ENCODE measurements at places on chromosomes 2 and 18.
A peak's percentile ranks its signal among the peaks of the same experiment; 100 is the strongest.

GRCh38 chr2:144996225-144996795 lies 476.4 kb upstream of the ZEB2 start:
- no peak for DNase-seq

DNA sequence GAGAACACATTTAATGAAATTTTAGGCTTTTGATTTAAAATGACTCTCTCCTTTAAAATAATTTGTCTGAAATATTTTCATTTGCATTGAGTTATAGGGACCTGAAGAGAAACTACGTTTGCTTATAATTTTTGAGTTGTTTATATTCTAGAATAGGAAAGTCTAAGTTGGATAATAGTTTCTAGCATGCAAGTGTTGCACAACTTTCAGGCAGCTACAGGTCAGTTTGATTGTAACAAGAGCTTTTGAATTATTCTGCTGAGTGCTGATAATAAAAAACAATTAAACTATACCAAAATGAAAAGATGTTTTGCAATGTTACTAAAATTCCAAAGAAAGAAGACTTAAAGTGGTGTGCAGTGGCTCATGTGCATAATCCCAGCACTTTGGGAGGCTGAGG lies 71.0 kb downstream of the PDE1A start:
- no peak for DNase-seq

- no peak for DNase-seq
Observed at GRCh38 chr2:124339709-124340108, 314.6 kb downstream of the CNTNAP5 start.

GRCh38 chr18:26768385-26768784 lies 97.1 kb downstream of the AQP4 start:
- no peak for DNase-seq

DNA sequence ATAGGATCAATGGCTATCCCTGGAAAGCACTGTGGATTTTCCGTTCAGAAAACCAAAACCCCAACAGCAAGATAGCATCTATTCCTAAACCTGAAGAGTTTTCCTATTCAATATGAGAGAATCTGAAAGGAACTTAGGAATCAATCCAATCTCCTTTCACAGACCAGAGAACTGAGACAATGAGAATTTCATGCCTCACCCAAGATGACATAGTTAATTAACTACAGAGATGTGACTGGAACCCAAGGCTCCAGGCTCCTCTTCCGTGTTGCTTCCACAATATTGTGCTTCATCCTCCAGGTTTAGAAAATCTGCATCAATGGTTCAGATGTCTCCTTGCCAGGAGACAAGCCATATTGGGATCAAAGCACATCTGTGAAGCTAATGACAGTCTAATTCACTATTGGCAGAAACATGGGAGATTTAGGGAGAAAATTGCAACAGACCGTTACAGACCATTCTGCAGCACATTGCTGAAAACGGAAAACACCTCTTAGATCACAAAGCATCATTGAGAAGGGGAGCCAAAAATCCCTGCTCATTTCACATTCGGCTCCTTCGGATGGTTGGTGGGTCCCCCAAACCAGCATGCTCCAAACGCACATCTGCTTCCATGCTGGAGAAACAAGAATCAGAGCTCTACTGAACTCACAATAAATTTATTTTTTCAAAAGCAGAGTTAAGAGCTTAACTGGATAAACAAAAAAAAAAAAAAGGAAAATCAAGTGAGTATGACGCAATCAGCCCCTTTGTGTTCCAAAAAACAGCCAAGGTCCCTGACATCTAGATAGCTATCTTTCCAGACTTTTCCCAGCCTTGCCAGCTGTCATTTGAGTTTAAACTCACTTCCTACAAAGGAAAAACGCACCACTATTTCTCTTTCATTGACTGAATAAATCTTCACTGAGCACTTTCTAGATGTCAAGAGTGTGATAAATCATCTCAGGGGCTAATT lies 290.3 kb downstream of the C1D start:
- peak; percentile 76 for DNase-seq

DNA sequence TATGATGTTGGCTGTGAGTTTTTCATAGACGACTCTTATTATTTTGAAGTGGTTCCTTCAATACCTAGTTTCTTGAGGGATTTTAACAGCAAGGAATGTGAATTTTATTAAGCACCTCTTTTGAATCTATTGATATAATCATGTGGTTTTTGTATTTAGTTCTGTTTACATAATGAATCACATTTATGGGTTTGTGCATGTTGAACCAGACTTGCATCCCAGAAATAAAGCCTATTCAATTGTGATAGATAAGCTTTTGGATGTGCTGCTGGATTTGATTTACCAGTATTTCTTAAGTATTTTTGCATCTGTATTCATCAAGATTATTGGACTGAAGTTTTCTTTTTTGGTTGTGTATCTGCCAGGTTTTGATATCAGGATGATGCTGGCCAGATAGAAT lies 131.6 kb upstream of the SCN7A start:
- no peak for DNase-seq

- DNase-seq = no peak
Observed at GRCh38 chr18:32139835-32140283, 48.2 kb downstream of the RNF138 start.

GRCh38 chr18:58993260-58993659 lies 128.6 kb downstream of the ZNF532 start:
- no peak for DNase-seq

DNA sequence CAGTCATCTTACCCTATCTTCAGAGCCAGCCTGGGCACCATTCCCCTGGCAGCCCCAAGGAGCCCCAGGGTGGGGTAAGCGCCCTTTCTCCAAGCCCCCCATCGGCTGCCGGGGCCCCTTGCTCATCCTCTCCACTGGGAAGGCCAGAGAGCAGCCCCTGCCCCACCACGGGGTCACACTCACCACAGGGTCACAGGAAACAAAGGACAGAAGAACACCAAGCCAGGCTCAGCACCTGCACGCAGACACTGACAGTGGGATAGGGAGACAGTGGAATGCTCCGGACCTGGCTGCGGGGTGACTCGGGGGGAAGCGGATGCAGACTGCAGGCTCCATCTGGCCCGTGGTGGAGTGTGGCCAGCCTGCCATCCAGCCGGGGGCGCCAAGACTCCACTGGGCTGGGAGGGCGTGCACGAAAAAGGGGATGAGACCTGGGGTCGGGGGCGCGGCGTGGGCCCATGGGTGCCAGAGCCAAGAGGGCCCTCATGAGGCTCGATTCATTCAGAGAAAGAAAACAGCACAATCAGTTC lies 21.1 kb downstream of the HDAC4 start:
- DNase-seq = no peak

DNA sequence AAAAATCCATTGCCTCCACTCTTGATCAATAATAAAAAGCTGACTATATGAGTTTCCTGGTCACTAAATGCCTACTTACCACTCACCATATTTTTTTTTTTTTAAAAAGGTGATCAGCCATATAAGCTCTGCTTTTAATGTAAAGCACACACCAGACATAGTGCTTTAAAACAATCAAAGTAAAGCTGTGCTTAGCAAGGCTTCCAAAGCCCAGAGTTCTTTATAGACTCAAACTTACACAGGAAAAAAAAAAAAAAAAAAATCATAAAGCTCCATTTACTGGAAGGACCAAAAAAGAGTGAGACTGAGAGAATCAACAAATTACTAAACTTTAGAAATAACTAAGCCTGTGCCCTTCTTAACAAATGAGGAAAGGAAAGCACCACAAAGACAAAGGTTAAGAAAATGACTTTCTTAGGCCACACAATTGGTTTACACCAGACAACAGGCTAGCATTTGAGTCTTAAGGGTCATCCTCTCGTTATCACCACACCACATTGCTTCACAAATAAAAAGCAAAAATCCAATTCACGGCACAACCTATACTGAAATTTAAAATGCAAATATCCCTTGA lies 11.2 kb downstream of the ACVR1 start:
- DNase-seq = no peak

- DNase-seq = no peak
Observed at GRCh38 chr2:176409671-176410070, 140.4 kb downstream of the MTX2 start.

DNA sequence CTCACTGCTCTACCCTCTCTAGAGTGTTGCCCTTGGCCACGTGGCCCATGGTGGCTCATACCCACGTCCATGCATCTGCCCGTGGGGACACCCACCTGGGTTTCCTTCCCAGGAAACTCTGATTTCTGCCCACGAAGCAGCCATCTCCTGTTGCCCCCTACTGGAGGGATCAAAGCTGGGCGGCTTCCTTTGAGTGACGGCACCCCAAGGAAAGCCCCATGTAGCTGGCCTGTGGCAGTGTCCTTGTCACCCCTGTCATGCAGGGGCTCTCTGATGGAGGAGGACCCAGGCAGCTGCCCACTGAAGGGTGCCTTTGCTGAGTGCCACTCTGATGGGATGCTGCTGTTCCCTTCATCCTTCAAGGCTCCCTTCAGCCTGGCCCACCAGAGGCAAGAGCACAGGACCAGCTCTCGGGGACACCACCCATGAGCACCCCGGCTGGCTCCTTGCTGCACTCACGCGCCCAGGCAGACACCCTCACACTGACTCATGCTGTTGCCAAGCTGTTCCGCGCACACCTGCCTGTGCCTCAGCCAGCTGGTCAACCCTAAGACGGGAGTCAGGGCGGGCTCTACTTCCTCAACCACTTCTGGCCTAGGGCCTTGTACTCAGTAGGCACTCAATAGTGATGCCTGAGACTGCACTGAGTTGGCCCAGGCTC lies 101.1 kb downstream of the CTIF start:
- no peak for DNase-seq

DNA sequence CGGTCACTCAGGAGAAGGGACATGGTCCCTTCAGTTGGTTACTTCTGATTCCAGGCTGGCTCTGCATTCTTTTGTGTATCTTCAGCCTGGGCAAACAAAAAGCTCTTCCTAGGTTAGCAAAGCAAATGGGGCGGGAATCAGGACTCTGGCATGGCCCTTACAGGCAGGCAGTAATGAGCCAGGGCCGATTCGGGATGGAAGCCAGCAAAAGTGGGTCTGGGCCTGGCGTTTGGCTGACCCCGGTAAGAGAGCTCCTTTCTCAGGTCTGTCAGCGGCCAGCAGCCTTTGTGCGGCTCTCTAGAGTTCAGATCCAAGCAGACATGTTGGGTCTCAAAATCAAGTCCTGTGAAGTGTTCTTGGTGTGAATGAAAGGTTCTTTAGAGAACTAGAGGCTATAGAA lies 81.5 kb upstream of the EML6 start:
- DNase-seq = no peak

DNA sequence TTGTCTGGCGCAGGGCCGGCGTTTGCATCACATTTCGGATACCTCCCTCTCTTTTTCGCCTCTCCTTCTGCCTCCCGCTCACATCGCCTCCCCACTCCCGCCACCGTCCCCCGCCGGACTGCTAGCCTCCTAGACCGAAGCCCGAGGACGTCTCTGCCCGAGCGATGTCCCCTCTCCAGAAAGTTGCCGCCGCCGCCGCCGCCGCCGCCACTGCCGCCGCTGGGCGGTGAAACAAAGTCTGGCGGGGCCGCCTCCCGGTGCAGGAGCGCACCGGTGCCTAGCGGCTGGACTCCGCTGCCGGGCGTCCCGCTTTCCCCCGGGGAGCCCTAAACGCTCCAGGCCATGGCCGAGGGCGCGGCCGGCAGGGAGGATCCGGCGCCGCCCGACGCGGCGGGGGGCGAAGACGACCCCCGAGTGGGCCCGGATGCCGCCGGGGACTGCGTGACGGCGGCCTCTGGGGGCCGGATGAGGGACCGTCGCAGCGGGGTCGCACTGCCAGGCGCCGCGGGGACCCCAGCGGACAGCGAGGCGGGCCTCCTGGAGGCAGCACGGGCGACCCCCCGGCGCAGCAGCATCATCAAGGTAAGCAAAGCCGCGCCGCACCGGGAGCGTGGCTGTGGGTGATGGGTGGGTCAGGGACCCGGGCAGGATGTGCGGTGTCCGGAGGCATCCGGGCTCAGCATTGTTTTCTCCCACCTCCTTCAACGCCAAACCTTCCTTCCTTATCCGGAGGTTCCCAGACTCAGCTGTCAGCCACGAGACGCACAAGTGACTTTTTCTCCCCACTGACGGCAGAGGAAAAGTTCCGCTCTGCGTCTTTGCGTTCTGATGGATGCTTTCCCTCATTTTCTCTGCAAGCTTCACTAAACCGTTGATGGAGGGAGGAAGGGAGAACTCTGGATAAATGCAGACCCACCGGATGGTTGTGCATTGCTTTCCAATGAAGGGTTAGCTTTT lies 643 bp downstream of the PLCL1 start:
- DNase-seq = peak; percentile 22

GRCh38 chr2:180494286-180494685 lies 486.1 kb upstream of the UBE2E3 start:
- no peak for DNase-seq

DNA sequence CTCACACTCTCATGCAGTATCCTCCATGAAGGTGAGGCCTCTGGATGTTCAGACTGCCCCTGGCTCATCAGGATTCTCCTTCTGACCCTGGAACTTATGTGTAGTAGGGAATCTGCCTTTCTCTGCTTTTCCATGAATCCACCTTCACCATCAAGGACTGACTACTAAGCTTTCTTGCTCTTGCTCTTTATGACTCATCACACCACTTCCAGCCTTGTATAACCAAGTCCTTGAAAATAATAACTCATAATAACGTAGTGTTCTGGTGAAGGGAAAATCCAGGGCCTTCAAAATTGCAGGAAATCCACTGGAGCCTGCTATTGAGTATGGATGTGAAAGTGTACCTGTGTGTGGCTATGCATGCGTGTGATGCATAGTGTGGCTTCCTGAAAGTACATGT lies 11.3 kb upstream of the KCNS3 start:
- DNase-seq = no peak

DNA sequence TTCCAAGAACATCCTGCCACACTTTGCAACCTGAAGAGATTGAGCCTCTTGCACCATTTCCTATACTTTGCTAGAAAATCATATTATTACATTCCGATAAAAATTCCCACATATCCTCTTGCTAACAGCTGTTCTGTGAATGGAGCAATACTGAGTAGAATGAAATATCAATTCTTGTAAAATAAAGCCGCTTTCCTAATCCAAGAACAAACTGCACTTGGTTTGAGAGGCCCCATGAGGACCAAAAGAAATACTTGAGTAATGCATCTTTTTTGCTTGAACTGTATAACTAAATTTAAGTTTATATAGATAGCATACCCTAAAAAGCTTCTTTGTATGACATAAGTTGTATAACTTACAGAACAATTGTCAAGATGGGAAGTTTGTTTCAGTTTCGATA lies 632.4 kb upstream of the SLC8A1 start:
- no peak for DNase-seq

GRCh38 chr18:12458771-12459170 lies 51.0 kb downstream of the PRELID3A start:
- DNase-seq = no peak

All from lung (tissue), 17 donors.